ENCODE measurements at places on chromosomes 4 and X. TPM values are rescaled to one million over a fixed set of nuclear protein-coding genes. Genes with fewer than 3 reads are reported as not detected.

Gene HTR2C
- total RNA-seq = not detected

Gene DDIT4L
- total RNA-seq = 12.9 TPM

Gene MAGEB2
- not detected for total RNA-seq

Gene CTAG1B
- not detected for total RNA-seq

Gene DUX4
- not detected for total RNA-seq

Gene CXCR3
- not detected for total RNA-seq

Gene UGT2A1
- not detected for total RNA-seq

Gene AKAP4
- not detected for total RNA-seq

Gene OTC
- not detected for total RNA-seq

Gene SULT1E1
- total RNA-seq = 0.37 TPM

Gene HDX
- 5.3 TPM for total RNA-seq

Gene UGDH
- total RNA-seq = 201 TPM

Gene SCD5
- total RNA-seq = 7.6 TPM

Gene CCKAR
- total RNA-seq = not detected

Gene CXorf49
- total RNA-seq = not detected

Gene GAGE12F
- total RNA-seq = not detected

Gene IGSF1
- total RNA-seq = under 0.01 TPM

Gene MGAT4D
- not detected for total RNA-seq

Gene CPZ
- total RNA-seq = 2.0 TPM

Gene SPON2
- 267 TPM for total RNA-seq

Gene RASSF6
- under 0.01 TPM for total RNA-seq

Gene TEX11
- total RNA-seq = not detected

Gene GABRE
- 13.6 TPM for total RNA-seq

Gene GPR143
- not detected for total RNA-seq

Gene SOWAHB
- total RNA-seq = not detected

Gene NPFFR2
- total RNA-seq = not detected

Data from subcutaneous preadipocyte (primary cell).